Fibroblast of skin of left biceps (primary cell): ENCODE measurements at places on chromosomes 13 and 19.
A peak's percentile ranks its signal among the peaks of the same experiment; 100 is the strongest.

- DNase-seq = no peak
Observed at GRCh38 chr19:13100031-13100588, 2.5 kb downstream of the LYL1 start.

DNA sequence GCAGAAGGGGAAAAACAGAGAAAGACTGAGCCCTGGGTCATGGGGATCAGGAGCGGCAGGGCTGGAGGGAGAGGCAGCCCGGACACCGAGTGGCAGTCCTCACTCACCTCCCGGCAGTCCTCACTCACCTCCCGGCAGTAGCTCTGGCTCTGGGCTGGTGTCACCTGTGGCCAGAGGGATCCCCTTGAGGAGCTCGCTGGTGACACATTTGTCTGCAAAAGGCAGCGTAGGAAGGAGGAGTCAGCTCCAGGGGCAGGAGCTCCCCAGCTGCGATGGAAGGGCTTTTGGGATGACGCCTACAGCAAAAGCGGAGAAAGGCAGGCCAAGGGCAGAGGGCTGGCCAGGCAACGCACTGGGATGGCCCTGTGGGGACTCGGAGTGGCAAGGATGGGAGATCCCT, 739 bp downstream of the EIF3G start:
- no peak for DNase-seq

GRCh38 chr19:51372649-51373504, at the start of gene NKG7:
Gene NKG7 (minus strand): TSS chr19:51372654. CDS start chr19:51372535, 119 bp downstream.
- no peak for DNase-seq

DNA sequence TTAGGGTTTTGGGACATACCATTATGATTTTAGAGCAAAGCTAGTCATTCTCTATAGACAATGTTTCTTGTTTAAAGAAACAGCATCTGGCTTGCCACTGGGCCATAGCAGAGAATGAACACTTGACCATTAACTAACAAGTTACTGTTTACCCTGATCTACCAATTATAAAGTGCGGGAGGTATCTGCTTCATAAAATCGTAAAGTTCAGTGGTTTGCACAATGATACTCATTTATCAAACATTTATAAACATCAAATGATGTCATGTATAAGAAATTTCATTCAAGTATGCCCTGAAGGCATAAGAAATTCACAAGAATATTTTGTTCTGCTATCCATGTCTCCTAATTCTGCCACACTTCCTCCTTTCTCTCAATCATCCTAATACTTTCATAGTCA, 139.2 kb downstream of the PCDH20 start:
- DNase-seq = no peak

DNA sequence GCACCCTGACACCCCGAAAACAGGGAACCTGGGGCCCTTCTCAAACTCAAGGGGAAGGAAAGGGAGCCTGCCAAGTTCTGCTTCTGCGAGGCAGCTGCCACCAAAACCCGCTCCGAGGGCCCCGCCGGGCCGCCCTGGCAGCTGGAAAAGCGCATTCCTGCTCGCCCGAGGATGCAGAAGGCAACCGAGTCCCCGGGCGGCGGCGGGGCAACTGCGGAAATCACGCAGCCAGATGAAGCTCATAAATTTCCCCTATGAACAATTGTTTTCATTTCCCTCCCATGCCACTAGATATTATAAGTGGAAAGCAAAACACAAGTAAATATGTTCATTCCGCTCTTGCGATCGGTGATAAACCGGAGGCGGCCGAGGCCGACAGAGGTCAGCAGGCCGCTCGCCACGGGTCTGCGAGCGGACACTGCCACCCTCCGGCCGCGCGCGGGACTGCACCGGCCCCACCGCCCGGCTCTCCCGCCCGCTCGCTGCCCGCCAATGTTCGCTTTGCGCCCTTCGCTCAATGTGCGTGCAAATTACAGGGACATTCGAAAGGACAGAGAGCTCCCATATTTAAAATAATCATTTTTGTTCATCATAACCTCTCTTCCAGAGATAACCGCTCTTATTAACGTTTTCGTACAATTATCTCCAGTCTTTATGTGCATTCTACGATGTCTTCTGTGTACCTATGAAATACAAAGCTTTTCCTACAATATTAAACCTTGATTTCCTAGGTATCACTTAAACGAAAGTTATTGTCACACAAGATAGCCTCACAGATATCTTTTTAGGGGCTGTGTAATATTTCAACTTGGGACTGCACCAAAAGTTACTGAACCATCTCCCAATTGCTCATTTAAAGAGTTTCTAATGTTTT, 120.8 kb upstream of the ZNF507 start:
- no peak for DNase-seq

DNA sequence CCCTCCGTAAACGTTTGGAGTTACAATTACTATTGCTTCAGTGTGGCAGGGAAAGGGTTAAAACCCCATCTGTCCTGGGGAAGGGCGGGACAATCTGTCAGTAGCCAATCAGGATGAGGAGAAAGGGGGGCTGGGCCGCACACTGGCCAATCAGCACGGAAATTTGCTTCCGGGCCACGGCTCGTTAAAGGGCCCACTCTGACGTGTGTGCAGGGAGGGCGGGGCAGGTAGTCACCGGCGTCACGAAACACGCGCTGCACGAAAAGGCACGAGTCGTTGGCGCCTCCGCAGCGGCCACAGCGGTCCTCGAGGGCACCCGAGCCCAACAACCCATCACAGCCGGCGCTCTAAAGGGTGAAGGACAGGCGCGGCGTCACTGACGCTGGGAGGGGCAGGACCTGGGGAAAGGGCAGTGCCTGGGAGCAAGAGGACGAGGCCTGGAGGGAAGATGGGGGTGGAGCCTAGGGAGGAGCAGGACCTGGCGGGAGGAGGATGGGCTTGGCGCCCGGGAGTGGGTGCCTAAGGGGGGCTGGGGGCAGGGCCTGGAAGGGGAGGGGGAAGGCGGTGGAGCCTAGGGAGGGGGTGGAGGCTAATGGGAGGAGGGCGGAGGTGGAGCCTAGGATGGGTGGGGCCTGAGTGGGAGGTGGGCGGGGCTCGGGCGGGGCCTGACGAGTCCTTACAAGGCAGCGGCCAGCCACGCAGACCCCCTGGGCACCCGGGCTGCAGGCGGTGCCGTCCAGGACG, 4.9 kb downstream of the ADAMTSL5 start:
- peak; percentile 89 for DNase-seq

DNA sequence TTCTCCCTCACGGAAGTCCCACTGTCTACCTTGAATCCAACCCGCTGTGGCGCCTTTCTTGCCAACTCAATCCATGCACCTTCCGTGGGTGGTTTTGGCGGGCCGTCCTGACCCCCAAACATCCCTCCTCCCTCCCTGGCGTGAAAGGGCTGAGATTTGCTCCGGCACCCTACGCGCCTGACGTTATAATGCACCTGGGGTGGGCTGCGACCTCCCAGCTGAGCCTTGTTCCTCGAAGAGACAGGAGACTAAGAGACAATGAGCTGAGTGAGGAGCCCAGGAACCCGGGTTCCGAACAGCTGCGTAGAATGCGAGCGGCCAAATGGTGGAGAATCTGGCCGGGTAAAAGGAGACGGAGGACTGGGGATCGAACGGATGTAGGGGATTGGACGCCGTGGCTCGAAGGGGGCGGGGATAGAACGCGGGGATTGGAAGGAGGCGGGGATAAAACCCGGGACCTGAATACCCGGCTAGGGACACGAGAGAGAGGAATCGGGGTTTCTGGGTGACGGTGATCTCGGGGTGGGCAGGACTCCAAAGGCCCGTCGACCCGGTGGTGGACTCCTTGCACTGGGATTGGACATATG, at the start of gene CPT1C:
TSS of gene CPT1C (plus strand) at position 461 of the 587 bp plus-strand sequence. CDS start 1,137 bp downstream, outside the sequence.
- peak; percentile 44 for DNase-seq

DNA sequence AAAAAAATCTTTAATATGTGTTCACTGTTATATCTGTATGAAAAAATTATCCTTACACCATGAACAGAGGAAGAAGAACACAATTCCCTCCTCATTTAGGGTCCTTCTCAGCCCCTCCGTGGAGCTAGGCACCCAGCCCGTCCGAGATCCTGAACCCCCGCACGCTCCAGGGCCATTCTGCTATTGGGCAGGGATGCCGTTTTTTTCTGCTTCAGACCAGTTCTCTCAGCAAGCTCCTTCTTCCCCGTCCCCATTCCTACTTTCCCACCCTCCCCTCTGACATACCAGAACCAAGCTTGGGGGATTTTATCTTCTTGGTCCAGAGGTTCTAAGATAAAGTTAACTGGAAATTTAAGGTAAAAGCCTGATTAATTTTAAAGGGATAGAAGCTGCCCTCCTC, 36.2 kb downstream of the ATP12A start:
- DNase-seq = no peak

- DNase-seq = no peak
Observed at GRCh38 chr13:94674609-94675348, 37.6 kb downstream of the SOX21 start.

DNA sequence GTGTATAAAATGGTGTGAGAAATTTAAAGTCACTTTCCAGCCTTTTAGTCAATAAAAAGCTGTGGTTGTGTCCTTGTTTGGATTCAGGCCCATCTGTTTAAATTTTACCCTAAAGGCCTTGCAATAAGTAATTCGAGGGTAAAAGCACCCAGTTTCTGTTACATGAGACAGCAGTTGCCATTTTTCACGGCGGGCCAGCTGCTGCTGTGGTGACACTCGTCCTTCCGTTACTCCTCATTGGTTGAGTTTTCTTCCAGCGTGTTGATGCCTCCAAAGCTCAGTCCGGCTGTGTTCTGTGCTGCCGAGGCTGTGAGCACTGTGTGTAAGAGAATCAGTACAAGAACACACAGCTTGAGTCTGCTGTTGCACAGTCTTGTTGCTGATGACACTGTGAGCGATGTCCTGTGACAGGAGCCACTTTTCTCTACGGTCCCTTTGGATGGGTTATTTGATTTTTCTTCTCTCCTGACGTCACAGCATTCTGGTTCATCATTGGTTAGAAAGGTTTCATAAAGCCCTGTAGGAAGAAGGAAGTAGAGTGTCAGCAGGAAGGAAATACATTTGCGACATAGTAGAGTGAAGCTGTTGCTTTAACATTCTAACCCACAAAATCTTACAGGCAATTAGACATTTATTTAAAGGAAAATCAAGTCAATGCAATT, 602.5 kb upstream of the ARGLU1 start:
- no peak for DNase-seq

DNA sequence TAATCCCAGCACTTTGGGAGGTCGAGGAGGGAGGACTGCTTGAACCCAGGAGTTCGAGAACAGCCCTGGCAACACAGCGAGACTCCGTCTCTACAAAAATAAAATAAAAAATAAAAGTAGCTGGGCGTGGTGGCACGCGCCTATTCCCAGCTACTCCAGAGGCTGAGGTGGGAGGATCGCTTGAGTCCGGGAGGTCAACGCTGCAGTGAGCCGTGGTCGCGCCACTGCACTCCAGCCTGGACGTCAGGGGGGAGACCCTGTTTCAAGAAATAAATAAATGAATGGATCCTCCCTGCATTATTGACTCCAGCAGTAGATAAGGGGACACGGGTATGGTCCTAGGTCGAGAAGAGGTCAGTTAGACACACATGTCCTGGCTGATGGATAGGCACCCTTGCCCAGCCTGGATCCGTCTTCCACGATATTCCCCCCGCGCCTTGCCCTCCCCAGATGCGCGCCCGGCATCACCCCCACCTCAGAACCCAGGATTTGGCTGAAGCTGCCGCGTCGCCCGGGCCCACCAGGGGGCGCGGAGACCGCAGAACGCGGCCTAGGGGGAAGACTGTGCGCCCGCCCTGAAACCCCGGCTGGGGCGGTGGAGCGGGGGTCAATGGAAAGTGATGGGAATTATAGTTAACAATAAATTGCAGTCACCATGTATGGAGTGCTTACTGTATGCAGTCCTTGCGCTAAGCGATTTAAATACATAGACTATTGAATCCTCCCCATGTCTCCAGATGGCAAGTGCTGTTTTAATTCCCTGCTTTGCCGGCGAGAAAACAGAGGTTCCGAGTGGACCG, 2.1 kb upstream of the HOOK2 start:
- DNase-seq = no peak

DNA sequence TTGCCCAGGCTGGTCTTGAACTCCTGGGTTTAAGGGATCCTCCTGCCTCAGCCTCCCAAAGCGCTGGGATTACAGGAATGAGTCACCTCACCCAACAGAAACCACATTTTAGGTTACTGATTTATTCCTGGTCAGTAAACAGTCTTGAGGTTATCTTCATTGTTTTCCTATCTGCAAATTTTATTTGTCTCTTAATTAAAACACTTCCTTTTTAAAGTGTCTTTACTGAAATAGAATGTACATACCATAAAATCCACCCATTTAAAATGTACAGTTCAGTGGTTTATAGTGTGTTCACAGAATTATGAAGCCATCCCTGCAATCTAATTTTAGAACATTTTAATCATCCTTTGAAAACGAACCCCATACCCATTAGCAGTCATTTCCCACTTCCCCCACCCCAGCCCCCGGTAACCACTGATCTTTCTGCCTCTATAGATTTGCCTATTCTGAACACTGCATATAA, 63.0 kb downstream of the MAP4K1 start:
- no peak for DNase-seq

DNA sequence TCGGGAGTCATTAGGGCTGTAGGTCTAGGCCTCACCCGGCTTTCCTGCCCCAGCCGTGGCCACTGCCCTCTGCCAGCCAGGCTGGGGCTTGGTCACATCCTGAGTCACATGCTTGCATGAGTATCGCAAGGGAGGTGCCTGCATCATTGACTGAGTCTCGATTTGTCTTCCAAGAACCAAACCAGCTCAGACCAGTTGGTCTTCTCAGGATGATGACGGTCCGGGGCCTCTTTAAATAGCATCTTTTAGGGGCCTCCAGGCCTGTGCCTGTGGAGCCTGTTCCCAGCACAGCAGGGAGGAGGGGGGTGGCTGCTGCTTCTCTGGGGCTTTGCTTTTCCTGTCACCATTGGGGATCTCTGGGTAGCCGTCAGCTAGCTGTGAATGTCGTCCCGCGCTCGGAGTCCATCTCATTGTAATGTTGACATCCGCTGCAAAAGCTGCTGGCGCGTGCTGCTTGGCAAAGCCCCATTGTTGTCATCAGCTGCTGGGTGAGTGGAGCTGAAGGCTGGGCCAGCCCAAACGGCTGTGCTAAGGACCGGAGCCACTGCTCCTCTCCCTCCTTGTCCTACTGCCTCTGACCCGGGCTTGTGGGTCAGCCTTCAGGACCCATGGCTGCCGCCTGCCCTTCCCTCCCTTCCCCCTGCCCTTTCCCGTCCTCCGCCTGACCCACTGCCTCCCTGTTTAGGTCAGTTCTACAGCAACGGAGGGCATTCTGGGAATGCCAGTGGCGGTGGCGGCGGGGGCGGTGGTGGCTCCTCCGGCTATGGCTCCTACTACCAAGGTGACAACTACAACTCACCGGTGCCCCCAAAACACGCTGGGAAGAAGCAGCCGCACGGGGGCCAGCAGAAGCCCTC, 14.3 kb upstream of the QTRT1 start:
- no peak for DNase-seq

DNA sequence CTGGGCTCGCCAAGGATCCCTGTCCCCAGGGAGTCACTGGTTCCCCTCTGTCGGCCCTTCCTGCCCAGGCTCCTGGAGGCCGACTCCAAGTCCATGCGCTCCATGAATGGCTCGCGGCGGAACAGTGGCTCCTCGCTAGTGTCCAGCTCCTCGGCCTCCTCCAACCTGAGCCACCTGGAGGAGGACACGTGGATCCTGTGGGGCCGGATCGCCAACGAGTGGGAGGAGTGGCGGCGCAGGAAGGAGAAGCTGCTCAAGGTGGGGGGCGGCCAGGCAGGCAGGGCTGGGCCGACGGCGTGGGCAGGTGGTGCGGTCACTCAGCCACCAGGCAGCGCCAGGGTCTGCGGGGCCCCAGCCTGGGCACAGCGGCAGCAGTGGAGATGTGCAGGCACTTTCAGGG, 17.6 kb downstream of the EVI5L start:
- DNase-seq = no peak

GRCh38 chr19:40411125-40411842, 1.9 kb downstream of the PRX start:
- no peak for DNase-seq
